ENCODE measurements at places on chromosomes 12 and 14.
A peak's percentile ranks its signal among the peaks of the same experiment; 100 is the strongest.

DNA sequence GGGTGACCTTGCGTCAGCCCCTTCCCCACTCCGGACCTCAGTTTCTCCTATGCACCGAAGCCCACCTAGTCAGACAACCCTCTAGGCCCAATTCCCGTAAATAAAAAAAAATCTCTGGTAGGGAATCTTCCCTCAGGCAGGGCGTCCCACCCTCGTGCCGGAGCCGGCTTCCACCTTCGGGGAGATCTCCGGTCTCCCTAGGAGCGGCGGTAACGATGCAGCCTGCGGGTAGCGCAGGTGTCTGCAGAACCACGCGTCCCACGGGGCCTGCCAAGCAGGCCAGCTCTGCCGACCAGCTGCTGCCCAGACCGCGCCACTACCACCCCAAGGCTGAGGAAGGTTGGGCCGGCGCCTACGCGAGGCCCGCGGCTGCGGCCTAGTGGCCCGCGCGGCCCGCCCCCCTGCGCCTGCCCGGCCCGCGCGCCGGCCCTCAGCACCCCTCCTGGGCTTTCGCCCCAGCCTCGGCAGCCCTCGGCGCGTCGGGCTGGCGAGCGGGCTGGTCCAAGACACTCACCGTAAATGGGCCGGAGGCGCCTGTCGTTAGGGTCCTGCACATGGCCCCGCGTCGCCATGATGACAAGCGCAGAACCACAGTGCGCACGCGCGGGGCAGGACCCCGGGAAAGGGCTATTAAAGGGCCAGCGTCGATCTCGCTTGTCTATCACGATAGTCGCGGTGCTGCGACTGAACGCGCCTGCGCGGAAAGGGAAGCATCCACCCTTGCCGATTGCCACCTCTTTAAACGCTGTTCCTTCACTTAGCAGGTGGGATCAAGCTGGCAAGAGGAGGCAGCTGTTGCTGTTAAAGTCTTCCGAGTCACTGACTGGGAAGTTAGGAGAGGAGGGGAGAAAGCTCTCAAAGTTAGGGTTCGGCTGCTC, at the start of gene NAA25:
Gene NAA25, minus strand, starts transcription at position 582 of the 878 bp plus-strand sequence. Its CDS starts 10 bp downstream, at position 572.
- DNase-seq, result peak; percentile 84

GRCh38 chr12:115794659-115795081, 482.8 kb downstream of the MED13L start:
- no peak for DNase-seq

GRCh38 chr12:20370014-20370386, 1.7 kb downstream of the PDE3A start:
- no peak for DNase-seq

- DNase-seq, result no peak
Measured at GRCh38 chr14:68969278-68970033, 9.6 kb downstream of the ACTN1 start.

DNA sequence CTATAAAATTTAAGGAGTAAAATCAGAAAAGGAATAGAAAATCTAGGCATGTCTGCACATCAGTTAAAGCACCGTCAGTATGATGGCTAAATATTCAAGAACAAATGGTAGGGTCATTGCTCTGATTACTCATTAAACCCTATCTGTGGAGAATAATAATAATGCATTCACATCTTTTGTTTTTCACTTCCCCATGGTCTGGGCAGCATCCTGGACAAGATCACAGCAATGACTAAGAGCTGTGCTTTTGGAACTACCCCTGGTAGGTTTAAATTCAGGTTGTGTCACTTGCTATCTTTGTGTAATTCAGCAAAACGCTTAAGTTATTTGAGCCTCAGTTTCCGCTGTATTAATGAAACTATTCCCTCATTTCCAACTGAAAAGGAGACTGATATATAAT, 33.1 kb downstream of the C12orf42 start:
- DNase-seq, result no peak

DNA sequence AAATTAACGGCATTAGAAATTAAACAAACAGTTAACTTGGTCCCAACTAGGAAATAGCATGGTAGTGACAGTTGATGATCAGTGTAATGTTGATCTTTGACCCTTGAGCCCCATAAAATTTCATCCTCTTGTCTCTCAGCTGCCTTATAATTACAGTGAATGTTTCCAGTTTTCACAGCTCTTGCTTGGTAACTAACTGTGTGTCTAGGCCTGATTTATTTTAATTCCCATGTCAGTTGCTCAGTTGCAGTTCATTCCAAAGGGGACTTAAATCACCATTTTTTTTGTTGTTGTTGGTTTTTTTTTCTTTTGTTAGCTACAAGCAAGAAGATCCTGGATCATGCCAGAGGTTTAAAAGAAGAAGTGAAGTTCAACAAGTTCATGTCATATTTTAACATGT, 1883.7 kb upstream of the FLRT2 start:
- DNase-seq, result no peak

- DNase-seq, result no peak
Measured at GRCh38 chr14:30874999-30875787, 834 bp downstream of the COCH start.

DNA sequence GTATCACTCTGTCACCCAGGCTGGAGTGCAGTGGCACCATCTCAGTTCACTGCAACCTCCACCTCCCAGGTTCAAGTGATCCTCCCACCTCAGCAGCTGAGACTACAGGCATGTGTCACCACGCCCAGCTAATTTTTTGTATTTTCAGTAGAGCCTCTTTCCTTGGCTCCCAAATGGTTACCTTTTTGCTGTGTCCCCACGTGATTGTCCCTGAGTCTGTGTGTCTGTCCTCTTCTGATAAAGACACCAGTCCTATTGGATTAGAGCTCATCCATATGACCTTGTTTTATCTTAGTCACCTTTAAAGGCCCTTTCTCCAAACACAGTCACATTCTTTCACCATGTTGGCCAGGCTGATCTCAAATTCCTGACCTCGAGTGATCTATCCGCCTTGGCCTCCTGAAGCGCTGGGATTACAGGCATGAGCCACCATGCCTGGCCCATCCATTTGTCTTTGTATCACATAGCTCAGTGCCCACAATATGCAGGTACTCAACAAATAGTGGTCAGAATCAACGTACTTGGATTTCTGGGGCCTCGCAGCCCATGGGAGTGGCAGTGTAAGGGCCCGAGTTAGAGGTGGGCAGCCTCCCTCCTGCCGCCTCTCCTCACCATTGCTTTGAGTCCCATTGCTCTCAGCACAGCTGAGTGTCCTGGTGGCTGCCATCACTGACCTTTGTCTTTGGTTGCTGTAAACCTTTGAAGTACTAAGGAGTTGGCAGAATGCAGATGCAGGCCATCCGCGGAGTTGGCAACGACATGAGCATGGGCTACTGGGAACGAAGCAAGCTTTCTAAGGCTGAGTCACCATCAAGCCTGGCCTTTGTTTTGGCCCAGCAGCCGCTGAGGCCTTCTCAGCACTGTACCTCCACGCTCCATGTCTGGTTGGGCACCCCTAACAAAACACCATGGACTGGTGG, 9.3 kb downstream of the TPCN1 start:
- no peak for DNase-seq

GRCh38 chr14:31988244-31988643, 88.9 kb upstream of the ARHGAP5 start:
- DNase-seq, result no peak

GRCh38 chr12:1915082-1915968, 3.1 kb downstream of the CACNA2D4 start:
- DNase-seq, result no peak

DNA sequence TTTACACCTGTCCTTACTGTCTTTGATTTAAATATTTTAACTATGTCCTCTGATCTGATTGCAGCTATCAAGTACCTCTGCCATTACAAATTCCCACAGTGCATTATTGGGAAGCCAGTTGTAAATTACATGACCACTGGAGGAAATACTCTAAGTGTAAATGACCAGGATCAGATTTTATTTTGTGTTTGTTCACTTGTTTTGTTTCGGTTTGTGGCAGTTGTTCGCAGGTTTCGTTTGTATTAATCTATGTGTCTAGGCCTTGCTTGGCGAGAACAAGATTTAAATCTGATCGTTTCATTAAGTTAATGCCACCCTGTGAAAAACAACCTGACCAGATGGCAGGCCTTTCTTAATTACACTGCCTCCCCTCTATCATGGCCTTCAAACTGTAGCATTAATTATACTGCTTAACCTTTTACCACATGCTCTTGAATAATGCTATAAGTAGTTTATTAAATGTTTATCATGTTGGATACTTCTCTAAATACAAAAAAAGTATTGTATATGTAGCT, 990.1 kb downstream of the TMTC2 start:
- no peak for DNase-seq

DNA sequence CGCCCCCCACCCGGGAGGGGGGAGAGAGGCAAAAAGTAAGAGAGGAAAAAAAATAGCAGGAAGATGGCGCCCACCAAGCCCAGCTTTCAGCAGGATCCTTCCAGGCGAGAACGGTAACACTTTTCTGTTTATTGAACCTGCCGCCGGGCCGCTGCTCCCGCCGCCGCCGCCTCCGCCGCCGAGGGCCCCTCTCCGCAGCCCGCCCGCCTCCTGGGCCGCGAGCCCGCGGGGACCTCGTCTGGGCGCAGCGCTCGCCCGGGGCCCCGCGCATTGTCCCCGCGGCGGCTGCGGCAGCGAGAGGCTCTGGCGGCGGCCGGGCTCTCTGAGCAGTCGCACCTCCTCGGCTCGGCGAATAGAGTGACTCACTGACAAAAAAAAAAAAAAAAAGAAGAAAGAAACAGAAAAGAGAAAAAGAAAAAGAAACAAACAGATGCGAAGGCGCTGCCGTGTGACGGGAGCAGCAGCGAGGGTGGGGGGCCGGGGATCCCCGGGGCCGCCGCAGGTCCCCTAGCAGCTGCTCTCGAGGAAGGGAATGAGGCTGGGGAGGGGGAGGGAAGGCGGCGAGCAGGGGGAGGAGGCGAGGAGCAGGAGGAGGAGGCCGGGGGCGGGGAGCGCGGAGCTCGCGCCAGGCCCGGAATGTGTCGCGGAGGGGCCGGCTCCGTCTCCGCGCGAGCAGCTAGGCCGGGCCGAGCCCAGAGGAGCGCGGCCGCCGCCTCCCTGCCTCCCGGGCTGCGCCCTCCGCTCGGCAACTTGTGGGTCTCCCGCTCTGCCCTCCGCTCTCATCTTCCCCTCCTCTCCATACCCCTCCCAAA, 781 bp downstream of the NPAS3 start:
- DNase-seq, result no peak

DNA sequence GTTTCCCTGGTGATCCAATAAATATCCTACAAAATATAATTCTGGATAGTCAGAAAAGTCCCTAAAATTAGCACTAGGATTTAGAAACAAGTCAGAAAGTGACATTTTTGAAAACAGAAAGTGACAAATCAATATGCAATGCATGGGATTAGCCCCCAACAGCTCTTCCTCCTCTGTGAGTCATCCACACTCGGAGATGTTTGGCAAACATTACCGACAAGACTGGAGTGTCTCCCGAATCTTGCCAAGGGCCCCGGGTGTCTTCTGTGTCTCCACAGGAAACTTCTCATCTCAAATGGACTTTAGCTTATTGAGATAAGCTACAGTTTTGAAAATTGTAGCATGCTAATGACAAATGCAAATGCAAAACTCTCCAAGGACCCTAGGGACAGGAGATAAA, 398.9 kb upstream of the CCDC196 start:
- DNase-seq, result no peak

GRCh38 chr14:100784523-100785337, 41.2 kb upstream of the MEG3 start:
- no peak for DNase-seq

DNA sequence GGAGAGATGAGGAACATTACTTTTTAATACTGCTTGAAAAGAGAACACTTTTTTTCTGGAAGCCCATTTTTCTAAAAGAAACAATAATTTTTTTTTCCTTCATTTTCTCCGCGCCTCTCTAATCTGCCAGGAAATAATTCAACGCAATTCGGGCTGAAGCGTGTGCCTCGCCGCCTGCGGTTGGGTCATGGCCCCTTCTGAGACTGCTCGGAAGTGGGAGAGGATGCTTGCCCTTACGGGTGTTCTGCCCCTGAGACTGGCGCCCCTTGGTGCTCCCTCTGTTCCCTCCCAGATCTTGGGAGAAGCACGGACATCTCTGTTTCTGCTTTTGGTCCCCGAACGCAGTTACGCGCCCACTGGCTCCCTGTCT, 332 bp upstream of the TBC1D30 start:
- DNase-seq, result no peak

DNA sequence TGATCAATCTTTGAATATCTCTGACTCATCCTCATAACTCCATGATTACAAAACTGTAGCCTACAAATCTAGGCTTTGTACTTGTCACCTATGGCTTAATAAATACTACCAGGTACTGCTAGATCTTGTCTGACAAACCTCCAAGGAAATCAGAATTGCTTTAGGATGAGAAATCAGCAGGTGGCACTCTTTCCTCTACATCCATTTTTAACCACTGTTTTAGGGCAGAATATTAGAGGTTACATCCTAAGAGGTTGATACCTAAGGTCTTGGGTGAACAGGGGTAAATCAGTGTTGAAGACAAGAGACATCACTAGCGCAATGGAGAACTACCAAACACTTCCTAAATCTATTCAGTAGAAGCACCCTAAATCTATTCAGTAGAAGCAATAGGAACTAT, 63.1 kb upstream of the SOX5 start:
- DNase-seq, result no peak

GRCh38 chr12:132197581-132198354, 53.5 kb downstream of the NOC4L start:
- no peak for DNase-seq

DNA sequence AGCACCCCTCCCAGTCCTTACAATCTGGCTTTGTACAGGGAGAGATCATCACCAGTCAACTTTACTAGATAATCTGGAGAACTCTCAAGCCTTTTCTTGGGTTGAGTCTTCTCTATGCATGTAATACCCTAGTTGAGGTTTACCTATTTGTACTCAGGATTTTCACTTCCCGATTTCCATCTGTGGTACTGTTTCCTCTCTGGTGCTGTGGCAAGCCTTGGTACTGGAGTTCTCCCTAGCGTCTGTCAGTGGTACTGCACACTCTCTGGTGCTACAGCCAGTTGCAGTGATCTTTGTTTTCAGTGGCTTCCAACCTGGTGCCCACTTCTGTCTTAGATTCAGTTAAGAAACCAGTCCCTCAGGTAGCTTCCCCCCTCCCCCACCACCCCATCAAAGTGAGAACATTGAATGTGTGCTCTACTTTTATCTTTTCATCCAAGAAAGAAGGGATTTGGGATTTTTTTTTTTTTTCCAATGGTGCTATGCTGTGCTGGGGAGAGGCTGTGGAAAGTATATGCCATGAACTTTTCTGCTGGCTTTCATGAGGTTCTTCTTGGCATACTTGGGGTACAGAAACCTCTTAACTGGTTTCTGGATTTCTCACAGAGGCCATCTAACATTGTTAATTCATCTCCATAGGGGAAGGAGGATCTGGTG, 69.4 kb upstream of the EVL start:
- DNase-seq, result peak; percentile 36

DNA sequence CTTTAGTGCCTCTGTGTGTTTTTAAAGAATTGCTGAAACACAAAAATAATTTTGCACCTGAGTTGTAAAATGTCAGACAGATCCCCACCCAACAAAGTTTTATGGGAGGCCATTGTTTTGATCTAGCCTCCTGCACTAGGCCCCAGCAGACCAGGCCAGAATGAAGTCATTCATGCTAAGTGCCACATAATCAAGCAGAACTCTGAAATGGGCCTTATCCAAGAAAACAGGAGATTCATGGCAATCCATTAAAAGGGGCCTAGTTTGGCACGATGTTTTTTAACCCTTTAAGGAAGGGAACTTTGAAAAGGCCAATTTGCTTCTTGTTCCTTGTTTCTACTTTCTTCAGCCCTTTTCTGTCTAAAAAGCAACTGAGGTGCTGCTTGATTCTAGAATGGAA, 260.9 kb downstream of the ITPR2 start:
- DNase-seq, result no peak
